GM12892 (cell line): ENCODE measurements at places on chromosomes 16 and 17.

GRCh38 chr17:15929941-15930340 is 15.0 kb upstream of the ADORA2B start:
- no peak for DNase-seq

DNA sequence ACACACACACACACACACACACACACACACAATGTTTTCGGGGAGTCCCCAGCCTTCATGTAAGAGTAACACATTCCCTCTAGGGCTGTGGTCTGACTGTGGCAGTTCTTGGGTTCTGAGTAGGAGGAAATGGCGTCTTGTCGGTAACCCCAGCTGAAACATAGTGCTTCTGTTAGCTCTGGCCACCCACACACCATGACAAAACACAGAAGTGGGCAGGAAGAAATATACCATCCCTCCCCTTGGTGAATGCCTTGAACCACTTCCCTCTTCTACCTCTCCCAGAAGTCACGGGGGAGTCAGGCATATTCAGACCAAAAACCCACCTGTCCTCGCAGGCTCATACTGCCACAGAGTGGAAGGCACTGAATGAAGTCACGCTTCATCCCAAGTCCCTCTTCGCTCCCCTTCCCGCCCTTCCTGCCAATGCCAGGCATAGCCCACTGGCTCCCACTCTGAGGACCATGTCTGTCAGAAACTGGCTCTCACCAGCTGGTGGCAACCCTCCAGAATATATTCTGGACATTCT is 11.5 kb downstream of the SLC35B1 start:
- DNase-seq: no peak

GRCh38 chr17:36001862-36002603 is 680 bp upstream of the CCL15 start:
- DNase-seq: no peak

DNA sequence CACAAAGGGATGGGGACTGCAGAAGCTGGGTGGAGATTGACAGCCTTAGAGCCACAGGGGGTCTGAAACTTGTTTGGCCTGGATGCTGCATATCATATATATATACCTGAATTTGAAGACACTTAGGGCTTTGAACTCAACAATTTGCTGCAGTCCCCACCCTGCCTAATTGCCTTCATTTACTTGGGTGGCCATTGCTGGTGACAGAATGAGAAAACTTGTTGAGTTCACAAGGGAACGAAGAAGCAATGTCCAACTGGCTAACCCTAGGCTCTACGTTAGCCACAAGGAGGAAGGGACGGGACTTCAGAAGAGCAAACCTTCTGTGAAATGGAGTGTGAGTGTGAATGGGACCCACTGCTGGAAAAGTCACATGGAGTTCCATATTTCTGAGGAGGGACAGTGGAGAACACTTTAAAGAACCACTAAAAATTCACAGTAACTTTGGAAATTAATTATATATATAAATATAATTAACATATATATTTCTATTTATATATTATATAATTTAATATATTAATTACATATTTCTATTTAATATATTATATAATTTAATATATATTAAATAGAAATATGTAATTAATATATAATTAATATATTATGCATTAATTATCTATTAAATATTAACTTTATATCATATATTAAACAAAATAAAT is 215.3 kb upstream of the SOX9 start:
- DNase-seq: no peak

DNA sequence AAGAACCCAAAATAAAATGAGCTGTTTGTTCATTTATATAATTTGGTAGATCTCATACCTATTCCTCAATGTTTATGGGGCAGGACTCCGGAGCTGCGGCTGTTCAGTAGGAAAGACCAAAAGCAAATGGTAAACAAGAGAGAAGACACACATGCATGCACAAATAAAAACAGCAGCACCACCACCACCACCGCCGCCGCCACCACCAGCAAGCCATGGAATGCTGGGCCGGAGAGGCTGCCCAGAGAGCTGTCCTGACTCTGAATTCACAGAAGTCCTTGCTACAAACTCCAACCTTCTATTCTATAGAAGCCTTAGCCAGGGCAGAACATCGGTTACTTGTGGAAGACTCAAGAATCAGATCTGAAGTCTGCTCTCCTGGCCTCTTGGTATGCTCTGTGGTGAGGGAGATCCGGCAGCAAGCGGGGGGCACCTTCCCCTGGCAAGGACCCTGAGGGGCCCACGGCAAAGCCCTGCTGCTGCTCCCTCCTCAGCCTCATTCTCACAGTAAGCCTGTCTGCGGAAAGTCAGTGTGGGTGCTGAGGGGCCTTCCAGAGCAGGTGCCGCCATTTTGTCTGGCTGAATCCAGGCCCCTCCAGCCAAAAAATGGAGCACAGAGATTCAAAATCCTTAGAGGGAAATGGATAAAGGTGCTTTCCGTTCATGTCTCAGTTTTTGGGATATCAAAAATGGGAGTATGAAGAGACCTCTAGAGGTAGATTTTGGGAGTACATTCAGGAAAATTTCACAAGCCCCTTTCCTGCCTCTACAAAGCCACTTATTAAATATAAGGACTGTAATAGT is 6.4 kb upstream of the FOXJ1 start:
- DNase-seq: no peak

- DNase-seq: no peak
Observed at GRCh38 chr16:75702242-75702641, 981 bp upstream of the DUXB start.

DNA sequence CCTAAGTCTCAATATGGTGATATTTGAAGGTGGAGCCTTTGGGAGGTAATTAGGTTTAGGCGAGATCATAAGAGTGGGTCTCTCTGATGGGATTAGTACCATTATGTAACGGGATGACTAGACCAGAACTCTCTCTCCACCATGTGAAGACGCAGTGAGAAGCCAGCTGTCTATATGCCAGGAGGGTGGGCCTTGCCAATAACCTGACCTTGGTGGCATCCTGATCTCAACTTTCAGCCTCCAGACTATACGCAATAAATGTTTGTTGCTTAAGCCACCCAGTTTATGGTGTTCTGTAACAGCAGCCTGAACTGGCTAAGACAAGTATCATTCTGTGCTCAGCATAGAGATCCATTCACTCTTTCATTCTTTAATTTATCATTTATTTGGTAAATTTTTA is 167.2 kb upstream of the CDH11 start:
- DNase-seq: no peak

DNA sequence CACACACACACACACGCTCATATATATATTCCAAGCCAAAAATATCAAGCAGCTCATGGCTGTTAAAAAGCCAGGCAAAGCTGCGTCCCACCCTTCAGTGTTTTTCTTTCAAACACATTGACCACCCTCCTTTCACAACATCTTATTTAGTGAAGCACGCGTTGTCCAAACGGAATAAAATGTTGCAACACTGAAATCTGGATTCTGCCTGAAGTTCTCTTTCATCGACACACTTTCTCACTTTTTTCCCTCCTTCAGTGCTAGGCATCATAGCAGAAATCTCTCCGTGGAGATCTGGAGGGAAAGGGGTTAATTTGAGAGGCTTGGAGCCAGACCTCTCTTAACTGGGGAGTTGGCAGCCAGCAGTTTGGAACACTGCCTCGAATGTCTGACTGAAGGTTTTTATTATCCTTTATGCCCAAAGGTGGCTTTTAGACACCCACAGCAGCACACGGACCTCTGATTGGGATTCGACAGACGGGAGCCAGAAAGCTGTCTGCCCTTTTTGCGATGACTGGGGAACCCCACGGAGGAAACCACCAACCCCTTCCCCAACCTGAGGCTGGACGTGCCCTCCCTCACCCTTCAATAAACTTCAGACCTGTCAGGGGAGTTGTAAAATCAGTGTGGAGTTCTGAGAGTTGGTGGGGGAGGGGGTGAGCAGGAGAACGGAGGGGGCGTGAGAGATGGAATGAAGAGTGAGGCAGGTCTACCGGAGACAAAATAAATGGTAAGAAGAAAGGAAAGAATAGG is 833.6 kb upstream of the SOX9 start:
- no peak for DNase-seq

DNA sequence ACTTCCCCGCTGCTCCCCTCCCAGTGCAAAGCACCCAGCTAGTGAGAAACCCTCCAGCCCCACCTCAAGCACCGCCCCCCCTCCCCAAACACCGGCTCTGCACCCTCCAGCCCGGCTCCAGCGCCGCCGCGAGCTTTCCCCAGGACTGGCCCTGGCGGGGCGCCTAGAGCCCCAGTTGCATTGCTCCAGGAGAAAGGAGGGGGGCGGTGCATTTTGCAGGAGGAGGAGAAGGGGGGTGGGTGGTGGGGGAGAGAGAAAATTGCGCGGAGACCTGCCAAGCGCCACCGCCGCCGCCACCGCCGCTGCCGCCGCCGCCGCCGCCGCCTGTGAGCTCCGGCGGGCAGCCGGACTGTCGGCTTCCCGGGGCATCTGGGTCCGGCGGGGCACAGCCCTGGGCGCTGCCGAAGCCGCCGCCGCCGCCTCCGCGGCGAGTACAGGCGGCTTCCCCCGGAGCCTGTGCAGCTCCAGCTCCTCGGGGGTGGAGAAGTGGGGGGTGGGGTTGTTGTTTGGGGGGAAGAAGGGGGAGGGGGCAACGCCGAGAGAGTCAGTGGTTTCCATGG is 333 bp upstream of the NOG start:
- DNase-seq: peak; percentile 29
